HL-60 (cell line): ENCODE measurements at places on chromosomes 5 and 9.

- peak; percentile 64 for DNase-seq
These were observed 106.0 kb downstream of the PHF2 start for GRCh38 chr9:93682155-93682968.

GRCh38 chr5:34618371-34619065 is 37.6 kb upstream of the RAI14 start:
- DNase-seq, result no peak

- DNase-seq, result no peak
These were observed 133.4 kb upstream of the GAS1 start for GRCh38 chr9:87080512-87081264.

GRCh38 chr9:126337729-126338372 is 11.2 kb downstream of the MVB12B start:
- no peak for DNase-seq

GRCh38 chr9:12739014-12739652 is 35.7 kb upstream of the LURAP1L start:
- DNase-seq, result no peak

- no peak for DNase-seq
These were observed 475.2 kb upstream of the BRINP1 start for GRCh38 chr9:119844431-119844830.

- DNase-seq, result no peak
These were observed 55.8 kb upstream of the VLDLR start for GRCh38 chr9:2565676-2566340.

DNA sequence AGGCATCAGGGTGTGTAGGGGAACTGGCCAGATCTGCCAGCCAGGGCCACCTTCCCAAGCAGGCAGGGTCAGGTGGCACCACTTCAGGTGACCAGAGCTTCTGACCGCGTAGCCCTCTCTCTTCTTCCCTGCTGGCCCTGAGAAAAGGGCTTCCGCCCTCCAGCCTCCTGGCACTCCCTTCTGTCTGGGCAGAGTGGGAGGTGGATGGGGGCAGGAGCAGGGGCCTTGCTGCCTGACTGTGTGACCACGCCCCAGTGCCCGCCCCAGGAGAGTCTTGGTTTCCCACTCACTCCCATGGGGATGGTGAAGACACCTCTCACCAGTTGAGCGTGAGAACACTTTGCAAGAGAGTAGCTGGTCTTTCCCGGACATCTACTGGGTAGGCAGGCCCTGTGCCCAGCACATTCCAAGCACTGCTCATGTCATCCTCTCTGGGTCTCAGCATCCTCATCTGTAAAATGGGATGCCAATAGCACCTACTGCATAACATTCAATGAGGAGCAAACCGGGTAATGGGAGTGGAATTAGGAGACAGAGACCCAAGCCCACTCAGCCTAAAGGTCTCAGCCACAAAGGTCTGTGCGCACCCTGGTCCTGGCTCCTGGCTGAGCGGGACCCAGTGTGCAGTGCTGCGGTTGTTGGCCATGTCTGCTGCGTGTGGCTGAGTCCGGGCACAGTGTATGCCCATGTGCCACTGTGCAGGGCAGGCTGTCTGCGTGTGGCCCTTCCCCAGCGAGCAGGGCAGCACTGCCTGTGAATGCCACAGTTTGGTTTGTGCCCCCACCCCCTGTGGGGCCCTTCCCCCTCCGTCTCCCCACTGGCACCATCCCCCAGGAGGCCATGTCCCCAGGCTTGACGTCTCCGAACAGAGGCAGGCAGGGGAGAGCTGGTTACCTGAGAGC is 179.1 kb upstream of the IER5L start:
- DNase-seq, result no peak

DNA sequence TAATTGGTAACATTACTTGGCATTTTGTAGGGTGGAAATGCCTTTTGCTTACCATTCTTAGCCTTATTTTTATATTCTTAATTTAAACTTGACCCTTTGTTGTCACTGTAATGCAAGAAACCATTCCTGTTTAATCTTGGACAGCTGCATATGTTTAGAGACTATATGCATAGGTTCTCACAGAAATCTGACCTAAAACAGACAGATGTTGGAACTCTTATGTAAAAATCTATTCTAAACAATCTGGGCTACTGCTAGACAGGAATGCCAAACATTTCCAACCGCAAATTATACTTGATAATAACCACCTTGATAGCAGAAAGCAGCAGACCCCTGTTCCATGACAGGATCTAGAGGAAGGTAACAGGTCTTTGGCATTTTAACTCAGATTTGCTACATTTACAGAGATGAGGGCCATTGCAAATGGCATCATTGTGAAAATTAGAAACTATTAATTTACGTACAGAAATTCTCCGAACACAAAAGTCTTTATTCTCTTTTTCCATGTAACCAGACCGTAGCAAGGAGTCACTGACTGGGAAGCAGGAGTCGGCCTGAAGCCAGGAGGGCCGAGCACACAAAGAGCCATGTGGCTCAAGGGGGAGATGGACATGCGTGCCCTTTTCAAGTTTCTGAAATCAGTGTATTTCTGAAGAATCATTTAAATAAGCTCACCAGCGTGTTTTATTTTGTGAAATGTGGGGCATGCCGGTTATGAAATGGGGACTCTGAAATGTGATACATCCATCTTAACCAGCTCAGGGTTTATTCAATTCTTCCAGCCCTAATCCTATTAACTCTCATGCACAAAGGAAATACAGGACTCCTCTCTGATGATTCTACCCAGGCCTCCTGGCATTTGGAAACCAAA is 139.3 kb downstream of the AOPEP start:
- no peak for DNase-seq

DNA sequence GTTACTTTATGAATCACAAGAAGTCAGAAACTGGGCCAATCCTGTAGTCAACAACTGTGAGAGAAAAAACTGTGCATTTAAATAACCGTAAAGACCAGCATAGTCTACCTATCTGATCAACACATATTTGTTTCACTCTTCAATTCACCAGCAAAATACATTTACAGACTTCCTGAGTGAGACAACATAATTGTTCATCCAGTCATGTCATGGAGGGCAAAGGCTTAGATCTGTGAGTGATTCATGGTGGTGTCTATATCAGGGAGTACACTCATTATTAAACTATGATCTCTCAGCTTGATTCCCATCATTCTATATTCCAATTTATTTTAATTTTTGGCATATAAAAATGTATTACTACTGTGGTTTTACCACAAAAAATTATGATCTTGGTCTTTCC is 694.6 kb downstream of the DNAH5 start:
- no peak for DNase-seq

DNA sequence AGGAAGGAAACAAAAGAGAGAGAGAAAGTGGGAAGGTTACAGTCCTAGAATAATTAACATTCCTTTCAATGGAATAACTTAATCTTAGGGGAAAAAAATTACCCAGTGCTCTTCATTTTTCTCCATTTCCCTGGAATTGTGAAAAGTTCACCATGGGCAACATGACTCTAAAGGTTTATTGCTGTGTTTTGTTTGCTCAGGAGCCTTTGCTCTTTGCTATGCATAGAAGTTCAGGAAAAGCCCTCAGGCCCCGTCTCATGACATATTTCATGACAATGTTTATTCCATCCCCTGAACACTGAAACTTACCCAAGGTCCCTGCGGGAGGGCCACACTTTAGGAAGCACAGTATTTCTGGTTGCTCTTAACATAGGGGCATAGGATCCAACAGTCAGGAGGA is 9.8 kb upstream of the CTSL start:
- DNase-seq, result no peak

- DNase-seq, result peak; percentile 39
These were observed 33.3 kb downstream of the KCTD16 start for GRCh38 chr5:144203750-144204596.

GRCh38 chr5:112878760-112879159 is 17.7 kb downstream of the SRP19 start:
- no peak for DNase-seq

- DNase-seq, result peak; percentile 7
These were observed 254 bp downstream of the STRBP start for GRCh38 chr9:123268199-123268464.

DNA sequence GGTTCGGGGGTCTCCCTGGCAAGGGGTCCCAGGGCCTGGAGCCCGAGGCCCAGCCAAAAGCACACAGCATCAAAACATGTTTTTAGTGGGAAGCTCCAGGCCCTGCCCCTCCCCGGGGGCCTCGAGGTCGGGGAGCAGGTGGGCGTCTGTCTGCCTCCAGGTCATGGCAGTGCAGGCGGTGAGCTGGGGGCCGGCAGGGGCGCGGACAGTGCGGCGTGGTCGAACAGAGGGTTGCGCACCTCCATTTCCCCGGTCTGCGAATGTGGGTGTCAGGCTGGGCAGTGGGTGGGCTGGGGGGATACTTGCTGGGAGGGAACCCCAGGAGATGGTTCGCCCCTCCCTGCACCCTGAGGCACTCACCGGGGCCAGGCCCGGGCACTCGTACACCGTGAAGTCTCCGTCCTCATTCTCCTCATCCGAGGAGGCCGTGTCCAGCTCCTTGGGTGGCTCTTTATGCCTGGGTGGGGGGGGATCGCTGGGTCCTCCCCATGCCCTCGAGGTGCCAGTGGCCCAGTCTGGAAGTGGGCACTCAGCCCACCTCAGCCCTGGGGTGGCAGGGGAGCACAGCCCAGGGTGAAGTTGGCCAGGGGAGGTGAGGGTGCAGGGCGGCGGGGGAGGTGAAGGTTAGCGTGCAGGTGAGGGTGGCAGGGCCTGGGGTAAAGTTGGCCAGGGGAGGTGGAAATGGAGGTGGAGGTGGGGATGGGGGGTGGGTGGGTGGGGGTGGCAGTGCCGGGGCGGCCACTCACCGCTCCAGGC is 6.2 kb downstream of the NPDC1 start:
- no peak for DNase-seq

- DNase-seq, result no peak
These were observed 68.1 kb downstream of the MAMDC2 start for GRCh38 chr9:70111641-70112236.

GRCh38 chr9:97479496-97480159 is 21.8 kb upstream of the TMOD1 start:
- no peak for DNase-seq

DNA sequence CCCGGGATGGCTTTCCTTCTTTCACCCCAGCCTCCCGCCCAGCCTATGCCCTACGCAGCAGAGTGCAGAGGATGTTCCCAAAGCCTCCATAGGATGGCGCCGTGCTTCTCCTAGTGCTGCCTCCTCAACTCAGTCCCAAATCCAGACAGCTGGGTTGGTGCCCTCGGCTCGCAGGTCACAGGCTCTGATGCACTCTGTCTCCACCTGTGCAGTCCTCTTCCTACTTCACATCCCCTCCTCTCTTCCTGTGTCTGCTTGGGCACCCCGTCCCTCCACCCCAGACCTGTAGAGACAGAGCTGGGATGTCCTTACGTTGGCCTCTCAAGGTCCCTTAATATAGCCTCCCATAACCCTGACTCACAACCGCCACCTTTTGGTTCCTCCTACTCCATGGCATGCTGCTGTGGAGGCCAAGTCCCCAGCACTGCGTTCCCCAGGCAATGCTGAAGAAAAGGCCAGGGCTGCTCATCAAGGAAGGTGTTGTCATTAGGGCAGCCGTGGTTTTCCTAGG is 314.4 kb downstream of the GADD45G start:
- peak; percentile 52 for DNase-seq
